ENCODE measurements at places on chromosomes 3 and 15. TPM values are rescaled to one million over a fixed set of nuclear protein-coding genes. Genes with fewer than 3 reads are reported as not detected.
A peak's percentile ranks its signal among the peaks of the same experiment; 100 is the strongest.

GRCh38 chr15:58401276-58401675 lies 30.5 kb upstream of the LIPC start:
- no peak overlapping the region for H3K27ac ChIP-seq
- H3K27me3 ChIP-seq: no peaks in the 10 kb centered on the region
- no peaks in the 10 kb centered on the region for H3K4me1 ChIP-seq
- H3K36me3 ChIP-seq: no peaks in the 10 kb centered on the region
- DNase-seq: no peak
- H3K4me3 ChIP-seq: no peak overlapping the region

GRCh38 chr15:44397869-44398268 lies 29.6 kb upstream of the CTDSPL2 start:
- H3K27me3 ChIP-seq: no peaks in the 10 kb centered on the region
- no peak overlapping the region for H3K4me3 ChIP-seq
- no peaks in the 10 kb centered on the region for H3K4me1 ChIP-seq
- H3K27ac ChIP-seq: no peak overlapping the region
- no peak for DNase-seq

LDHAL6B gene
- total RNA-seq: not detected

- no peaks in the 10 kb centered on the region for H3K4me1 ChIP-seq
- H3K36me3 ChIP-seq: no peaks in the 10 kb centered on the region
- no peak overlapping the region for H3K27ac ChIP-seq
- DNase-seq: peak; percentile 21
Measured at GRCh38 chr15:76866716-76867321, 38.3 kb downstream of the SCAPER start.

- H3K4me3 ChIP-seq: no peak overlapping the region
- peaks cover 2% of the 10 kb centered on the region for H3K27me3 ChIP-seq
- H3K36me3 ChIP-seq: no peaks in the 10 kb centered on the region
- no peak for DNase-seq
Measured at GRCh38 chr3:5766848-5767247, 579.3 kb downstream of the EDEM1 start.

- H3K36me3 ChIP-seq: no peaks in the 10 kb centered on the region
- H3K4me3 ChIP-seq: no peak overlapping the region
- DNase-seq: no peak
- H3K27me3 ChIP-seq: no peaks in the 10 kb centered on the region
- no peaks in the 10 kb centered on the region for H3K4me1 ChIP-seq
- H3K27ac ChIP-seq: no peak overlapping the region
Measured at GRCh38 chr3:63338351-63338750, 60.2 kb downstream of the SYNPR start.
